ENCODE measurements at places on chromosomes 4 and X.
A peak's percentile ranks its signal among the peaks of the same experiment; 100 is the strongest.

- no peak for DNase-seq
These were observed 279.0 kb downstream of the ANKRD50 start for GRCh38 chr4:124433500-124433899.

- DNase-seq, result no peak
These were observed 61.2 kb downstream of the STK32B start for GRCh38 chr4:5112333-5113095.

DNA sequence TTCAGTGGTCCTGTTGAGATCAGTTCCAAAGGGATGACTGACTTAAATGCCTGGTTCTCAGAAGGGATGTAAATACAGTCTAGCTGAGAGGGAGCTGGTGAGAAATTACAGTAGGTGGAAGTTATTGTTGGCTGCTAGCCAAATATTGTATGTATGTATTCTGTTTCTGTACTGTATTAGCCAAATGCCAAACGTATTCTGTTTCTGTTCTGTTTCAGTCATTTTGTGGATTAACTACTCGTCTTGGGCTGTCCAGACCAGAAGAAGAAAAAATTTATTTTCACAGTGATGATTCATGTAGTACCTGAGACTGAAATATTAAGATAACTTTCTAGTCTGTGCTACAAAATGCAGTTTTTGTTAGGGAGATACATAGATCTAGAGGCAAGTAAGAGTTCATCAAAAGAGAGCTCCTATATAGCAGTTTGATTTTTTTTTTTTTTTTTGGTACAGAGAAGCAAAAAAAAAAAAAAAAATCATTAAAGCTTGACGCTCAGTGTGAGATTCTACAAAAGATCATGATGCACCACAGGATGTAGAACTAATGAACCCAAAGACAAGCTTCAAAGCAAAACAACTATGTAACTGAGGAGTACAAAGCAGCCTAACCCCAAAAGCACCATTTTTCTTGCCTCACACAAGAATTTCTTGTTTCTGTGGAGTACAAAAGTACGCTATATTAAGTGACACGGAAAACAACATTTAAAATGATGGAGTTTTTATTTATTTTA is 54.8 kb downstream of the CASP6 start:
- no peak for DNase-seq

DNA sequence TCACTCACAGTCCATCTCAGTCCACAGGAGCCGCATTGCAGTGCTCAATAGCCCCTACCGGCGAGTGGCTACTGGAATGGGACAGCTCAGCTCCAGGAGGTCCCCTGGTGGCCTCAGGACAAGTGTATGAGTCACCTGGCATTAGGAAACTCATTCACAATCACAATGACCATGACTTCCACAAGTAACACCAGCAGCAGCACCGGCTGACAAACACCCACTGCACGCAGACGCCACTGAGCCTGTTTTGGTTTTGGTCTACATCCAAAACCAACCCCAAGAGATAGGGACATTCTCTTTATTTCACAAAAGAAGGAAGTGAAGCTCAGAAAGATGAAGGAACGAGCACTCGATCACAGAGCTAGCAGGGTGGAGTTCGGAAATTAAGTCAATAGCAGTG is 8.1 kb downstream of the JAKMIP1 start:
- DNase-seq, result no peak

DNA sequence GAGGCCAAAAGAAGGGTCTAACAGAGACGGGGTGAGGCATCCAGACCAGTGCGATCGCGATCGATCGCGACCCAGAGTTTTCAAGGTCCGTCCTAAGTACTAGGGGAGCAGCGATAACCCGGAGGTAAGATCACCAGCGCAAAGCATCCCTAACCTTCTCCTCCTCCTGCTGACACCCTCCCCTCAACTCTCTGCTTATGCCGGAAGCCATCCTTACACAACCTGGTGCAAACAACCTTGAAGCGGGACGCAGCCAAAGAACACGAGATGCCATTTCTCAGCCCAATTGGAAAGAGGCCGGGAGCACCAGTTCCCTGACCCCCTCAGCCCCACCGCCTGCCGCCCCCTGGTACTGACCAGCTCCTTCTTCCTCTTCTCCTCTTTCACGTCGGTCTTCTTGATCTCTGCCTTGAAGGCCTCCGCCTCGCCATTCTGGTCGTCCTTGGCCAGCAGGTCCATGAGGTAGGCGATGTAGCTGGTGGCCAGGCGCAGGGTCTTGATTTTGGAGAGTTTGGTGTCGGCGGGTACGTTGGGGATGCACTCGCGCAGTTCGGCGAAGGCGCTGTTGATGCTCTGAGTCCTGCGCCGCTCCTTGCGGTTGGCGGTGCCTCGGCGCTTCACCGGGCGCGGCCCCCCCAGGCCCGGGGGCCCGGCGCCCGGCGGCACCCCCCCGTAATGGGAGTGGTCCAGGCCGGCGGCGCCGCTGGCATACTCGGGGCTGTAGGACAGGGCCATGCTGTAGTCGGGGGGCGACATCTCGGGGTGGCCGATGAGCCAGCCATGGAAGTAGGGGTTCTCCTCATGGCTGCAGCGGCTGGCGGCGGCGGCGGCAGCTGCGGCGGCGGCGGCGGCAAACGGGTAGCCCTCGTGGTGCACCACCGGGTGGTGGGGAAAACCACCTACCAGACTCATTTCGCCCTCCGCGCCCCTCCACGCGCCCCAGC is 1.4 kb downstream of the HAND2 start:
- DNase-seq, result peak; percentile 61

DNA sequence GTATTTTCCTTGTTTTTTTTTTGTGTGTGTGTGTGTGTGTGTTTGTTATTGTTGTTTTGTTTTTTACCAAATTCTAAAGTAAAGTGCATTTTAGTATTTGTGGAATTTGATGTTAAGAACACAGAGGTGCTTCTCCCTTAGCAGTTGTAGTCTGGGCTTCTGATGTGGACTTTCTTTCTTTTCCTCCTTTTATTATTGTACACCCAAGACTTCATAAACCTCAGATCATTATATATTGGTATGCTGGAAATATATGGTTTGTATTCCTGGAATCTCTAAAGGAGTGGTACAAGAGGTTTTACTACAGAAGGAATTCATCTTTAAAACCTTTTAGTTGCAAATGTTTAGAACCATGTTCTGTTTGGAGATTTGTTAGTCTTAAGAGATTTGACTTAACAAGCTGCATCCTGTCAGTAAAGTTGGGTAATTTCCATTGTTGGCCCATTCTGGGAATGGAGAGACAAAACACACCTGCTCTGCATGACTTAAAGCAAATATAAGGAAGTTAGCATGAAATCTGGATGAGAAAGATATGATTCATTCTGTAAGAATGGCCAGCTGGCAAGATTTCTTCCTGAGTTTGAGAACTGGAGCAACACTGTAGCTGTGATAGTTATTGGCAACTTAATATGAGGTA is 64.0 kb downstream of the SMAD1 start:
- DNase-seq, result peak; percentile 67

DNA sequence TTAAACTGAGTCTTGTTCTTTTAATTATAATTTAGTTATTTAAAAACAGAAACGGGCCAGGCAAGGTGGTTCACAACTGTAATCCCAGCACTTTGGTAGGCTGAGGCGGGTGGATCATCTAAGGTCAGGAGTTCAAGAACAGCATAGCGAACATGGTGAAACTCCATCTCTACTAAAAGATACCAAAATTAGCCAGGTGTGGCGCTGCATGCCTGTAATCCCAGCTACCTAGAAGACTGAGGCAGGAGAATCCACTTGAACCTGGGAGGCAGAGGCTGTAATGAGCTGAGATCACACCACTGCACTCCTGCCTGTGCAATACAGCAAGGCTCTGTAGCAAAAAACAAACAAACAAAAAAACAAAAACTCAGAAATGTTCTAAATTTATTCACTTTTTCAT is 852.9 kb downstream of the TECRL start:
- DNase-seq, result no peak

DNA sequence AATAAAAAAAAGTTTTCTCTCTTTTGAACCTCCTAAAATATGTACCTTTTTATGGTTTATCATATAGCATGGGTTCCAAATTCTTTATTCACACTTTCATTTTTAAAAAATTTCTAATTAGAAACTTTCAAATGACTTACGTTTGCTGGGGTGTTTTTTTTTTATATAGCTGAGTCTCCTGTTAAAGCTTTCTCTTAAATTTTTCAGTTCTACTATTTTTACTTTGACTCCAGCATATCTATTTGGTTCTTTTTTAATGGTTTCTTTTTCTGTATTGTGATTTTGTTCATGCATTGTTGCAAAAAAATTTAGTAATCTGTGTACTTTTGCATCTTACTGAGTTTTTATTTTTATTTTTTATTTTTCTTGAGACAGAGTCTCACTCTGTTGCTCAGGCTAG is 22.3 kb downstream of the ZNF718 start:
- DNase-seq, result no peak

DNA sequence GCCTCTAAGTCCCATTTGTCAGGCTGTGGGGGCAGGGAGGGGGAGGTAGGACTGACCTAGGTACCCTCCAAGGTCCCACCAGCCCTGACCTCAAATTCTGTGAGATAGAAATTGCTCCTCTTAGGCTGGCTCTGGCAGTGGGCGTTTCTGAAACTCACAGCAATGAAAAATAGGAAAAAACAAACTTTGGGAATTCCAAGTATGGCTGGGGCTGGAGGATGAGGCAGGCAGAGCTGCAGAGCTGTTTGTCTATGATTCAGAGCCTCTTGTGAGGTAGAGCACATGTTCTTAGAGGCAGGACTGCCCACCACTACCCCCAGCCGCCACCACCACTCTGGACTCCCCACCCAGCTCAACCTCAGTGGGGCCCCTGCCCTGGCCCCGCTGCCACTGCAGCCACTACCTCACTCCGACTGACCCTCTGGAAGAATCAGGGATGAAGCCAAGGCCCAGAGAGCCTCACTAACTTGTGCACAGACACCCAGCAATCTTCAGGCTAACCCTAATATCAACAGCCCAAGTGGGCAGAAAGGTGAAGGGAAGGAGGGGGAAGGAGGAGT is 98.2 kb downstream of the PJA1 start:
- no peak for DNase-seq

Measured in GM03348 (cell line).